Ascending aorta (tissue), 2 donors: ENCODE measurements at places on chromosomes 1 and 21.

DNA sequence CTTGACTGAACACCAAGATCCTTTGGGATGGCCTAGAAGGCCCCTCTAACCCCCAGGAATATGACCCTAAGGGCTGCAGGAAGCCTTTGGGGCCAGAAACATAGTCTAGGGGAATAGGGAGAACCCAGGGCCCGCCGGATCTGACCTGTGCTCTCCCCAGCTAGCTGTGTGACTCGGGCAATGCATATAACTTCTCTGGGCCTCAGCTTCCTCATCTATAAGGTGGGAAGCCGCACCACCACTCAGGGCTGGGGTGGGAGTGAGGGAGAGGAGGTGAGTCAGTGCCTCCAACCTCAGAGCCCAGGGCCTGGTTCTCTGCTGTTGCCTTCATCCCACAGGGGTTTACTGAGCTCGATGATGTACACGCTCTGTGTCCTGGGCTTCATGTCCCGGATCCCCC, 434.4 kb downstream of the PTPRU start:
- DNase-seq, result peak; percentile 39

- no peak for DNase-seq
Observed at GRCh38 chr1:152917794-152918193, 9.4 kb downstream of the IVL start.

- no peak for DNase-seq
Observed at GRCh38 chr1:187018291-187018690, 189.5 kb downstream of the PLA2G4A start.

DNA sequence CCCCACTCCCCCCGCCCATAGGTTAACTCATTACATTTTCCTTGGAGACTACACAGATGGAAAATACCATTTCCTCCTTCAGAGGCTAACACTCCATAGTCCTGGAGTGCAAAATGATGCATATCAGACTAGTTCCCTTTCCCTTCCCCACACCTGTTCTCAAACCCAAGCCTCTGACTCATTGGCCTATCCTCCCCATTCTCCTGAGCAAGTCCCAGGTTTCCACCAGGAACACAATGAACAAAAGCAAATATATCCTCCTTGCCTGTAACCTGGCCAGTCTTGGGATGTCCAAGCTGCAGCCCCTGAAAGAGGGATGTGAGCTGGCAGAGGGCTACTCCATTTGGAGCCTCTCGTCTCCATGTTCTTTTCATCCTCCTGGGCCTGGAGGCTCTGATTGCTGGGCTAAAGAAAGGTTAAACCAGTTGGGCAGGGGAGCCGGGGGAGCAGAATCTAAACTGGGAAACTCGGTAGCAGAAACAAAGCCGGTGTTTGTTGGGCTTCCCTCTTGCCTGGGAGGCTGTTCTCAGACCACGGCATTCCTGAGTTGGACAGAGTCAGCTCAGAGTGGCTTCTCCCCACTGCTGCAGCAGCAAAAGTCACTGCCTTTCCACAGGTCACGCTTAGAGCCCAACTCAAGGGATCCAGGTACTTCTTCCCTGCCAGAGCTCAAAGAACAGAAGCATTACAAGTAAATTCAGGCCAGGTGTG, 13.9 kb downstream of the SSR2 start:
- no peak for DNase-seq

GRCh38 chr1:110341146-110341871, 2.1 kb downstream of the RBM15 start:
- DNase-seq, result no peak
